ENCODE measurements at places on chromosomes 16 and 17. TPM values are rescaled to one million over a fixed set of nuclear protein-coding genes. Genes with fewer than 3 reads are reported as not detected.

Gene KRTAP2-3
- not detected for total RNA-seq

Gene SPATA22
- not detected for total RNA-seq

Gene RNU2-1
- not detected for total RNA-seq

Gene TIGD7
- total RNA-seq, result 5.1 TPM

DNA sequence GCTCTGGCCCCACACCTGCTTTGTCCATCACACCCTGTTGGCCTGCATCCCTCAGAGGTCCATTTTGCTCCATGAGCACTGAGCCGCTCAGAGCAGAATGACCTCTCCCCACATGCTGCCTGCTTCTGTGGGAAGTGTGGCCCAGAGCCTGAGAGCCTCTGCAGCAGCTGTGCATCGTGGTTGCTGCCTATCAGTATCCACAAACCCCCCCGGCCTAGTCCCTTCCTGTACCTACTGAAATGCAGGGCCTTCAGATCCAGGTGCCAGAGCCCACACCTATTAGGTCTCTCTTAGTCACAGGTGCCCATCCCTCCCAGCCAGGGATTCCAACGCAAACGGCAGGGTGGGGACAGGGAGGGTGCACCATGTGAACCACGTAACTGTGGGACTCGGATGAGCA, 16.6 kb upstream of the TRPV3 start:
- no peaks in the 10 kb centered on the region for H3K4me1 ChIP-seq
- H3K4me3 ChIP-seq, result no peak overlapping the region
- no peak overlapping the region for H3K27ac ChIP-seq

DNA sequence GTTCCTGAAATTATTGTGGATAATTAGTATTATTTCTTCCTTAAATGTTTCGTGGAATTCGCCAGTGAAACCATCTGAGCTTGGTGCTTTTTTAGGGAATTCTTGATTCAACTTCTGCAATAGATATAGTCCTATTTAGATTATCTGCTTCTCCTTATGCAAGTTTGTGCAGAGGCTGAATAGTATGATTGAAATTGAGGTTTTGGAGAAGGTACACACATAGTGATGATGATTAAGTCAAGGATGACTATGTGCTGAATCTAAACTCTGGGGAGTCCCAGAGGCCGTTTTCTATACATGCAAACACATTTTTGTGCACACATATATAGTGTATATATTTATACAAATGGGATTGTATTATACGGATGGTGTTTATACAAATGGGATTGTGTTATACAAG, 5.2 kb upstream of the MYH4 start:
- no peaks in the 10 kb centered on the region for H3K27me3 ChIP-seq
- no peak for DNase-seq
- no peaks in the 10 kb centered on the region for H3K36me3 ChIP-seq
- no peaks in the 10 kb centered on the region for H3K4me1 ChIP-seq

Measured in thoracic aorta (tissue), 2 donors.